ENCODE measurements at places on chromosomes 7 and 10.
A peak's percentile ranks its signal among the peaks of the same experiment; 100 is the strongest.

DNA sequence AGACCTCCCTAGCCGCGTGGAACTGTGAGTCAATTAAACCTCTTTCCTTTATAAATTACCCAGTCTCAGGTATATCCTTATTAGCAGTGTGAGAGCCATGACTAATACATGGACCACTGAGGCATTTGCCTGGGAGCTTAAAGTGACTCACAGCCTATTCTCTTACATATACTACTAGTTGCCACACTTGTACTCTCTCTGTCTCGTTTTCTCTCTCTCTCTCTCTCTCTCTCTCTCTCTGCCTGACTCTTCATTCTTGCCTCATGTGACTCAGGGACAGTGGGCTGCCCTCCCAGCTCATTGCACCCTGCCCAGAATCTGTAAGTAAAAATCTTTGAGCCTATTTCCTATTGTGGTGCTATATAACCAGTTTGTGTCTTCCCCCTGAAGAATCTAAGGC lies 238.5 kb upstream of the MAGI2 start:
- DNase-seq: no peak

- no peak for DNase-seq
These were observed 91.3 kb downstream of the POU6F2 start for GRCh38 chr7:39069031-39069430.

DNA sequence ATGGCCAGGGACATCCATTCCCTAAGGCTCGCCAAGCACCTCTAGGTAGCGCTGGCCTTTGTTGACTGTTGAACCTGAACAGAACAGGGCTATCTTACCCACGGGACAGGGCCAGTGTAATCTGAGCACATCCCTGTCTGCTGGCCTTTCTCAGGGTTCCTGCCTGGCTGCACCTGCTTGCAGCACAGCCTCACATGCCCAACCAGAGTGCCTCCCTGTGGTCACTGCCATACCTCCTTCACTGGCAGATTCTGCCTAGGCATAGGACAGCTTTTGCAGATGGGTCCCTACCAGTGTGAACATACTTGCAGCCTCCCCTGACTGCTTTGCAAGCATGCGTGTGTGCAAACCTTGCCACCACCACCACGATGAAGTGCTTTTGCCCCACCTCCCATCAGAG lies 15.8 kb upstream of the LIPN start:
- DNase-seq: no peak

GRCh38 chr7:35353481-35353880 lies 99.6 kb upstream of the TBX20 start:
- DNase-seq: no peak

GRCh38 chr7:142910481-142910880 lies 23.1 kb downstream of the TRPV5 start:
- DNase-seq: no peak

DNA sequence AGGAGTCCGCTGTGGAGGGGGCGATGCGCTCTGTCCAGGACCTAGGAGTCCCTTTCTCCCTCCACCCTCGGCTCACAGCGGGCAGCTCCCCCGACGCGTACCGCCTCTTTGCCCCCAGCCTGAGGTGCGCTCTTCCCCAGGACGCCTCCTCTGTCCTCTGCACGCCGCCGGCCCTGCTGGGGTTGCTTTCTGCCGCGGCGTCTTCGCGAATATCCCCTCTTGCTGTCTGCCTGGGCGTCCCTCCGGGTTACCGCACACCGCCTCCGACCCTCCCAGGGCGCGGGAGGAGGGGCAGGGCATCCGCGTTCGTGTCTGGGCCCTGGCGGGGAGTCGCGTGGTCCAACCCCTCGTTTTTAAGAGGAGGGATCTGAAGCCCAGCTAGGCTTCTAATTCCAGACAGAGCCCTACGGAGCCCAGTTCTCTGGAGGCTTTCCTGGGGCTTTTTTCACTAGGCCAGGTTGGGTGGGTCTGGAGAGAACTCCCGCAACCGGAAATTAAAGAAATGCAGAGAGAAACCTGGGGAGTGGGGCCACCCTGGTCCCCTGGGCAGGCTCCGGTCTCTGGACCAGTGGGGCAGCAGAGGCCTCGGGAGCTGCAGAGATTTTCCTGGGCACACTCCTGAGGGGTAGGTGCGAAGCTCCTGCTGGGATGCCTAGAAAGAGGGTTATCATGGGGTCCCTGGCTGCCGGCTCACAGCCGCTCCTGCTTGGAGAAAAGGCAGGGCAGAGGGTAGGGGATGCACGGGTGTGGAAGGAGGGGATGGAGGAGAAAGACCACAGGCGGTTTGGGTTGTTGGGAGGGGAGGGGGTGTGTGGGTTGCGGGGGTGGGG lies 166.9 kb downstream of the UBE2H start:
- DNase-seq: no peak

GRCh38 chr7:87445897-87446296 lies 29.6 kb downstream of the ABCB4 start:
- DNase-seq: no peak

DNA sequence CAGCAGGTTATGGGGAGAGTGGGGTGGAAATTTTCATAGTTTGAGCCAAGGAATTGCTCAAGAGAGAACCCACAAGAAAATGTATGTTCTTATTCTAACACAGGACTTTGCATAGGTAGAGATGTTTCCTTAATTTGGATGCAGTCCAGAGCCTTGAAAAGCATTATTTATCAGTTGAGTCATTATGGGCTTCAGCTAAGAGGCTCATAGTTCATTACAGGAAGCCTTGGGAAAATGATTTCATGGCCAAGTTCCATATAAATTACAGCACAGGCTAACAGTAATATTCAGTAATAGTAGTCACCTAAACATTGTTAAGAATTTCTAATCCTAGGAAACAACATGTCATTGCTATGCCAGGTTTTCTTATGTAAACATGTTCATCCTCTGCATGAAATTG lies 131.1 kb upstream of the PTPRZ1 start:
- DNase-seq: no peak

DNA sequence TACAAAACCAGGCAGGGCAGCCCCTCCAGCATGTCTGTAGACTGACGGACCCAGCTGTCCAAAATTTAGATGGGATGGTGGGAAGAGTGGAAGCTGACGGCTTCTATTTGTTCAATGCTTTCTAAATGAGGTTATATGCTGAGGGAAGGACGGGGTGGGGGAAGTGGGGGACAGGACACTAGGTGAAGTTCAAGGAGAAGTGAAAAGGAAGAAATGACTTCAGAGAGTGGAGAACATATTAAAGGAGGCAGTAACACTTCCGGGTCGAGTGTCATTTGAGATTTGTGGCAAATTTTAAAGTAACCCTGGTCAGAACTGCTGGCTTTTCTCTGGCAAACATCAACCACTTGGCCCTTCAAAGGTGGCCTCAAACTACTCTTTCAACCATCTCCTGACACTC lies 9.4 kb downstream of the PIP4K2A start:
- DNase-seq: no peak

DNA sequence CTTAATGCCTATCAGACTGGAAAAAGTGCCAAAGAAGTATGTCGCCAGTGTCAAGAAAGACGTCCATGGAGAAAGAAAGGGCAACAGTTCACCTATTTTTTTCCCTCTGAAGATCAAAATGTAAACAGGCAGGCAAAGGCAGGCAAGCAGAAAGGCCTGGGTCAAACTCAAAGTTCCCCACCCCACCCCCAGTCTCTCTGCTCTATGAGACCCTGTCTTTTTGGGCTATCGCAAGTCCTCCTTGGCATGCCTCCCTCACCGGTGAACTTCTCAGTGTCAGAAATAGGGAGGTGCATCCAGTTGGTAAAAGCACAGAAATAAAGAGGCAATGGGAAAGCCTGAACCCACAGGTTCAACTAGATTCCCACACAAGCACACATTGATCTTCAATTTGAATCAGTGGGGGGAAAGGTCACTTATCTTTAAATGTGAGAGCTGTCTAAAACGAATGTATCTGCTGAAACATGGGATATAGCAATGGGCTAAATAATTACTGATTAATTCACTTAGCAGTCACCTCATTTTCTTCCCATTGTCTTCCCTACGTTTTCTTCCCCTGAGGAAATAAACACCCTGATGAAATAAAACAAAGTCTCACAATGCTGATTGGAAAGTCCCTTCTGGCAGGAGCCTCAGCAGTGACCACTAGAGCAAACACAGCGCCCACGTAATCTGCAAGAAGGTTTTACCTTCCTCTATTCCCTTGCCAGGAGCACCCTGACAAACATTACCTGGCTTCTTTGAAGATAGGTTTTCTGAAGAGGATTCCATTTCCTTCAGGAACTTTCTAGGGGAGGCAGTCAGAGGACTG lies 31.1 kb downstream of the JAZF1 start:
- DNase-seq: no peak

DNA sequence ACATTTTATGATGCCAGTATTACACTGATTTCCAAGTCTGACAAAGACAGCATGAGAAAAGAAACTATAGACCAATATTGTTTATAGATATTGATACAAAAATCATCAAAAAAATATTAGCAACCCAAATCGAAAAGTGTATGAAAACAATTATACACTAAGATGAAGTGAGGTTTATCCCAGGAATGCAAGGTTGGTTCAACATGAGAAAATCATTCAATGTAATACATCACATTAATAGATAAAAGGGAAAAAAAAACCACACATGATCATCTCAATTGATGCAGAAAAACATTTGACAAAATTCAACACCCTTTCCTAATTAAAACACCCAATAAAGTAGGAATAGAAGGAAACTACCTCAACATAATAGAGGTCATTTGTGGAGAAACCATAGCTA lies 153.9 kb downstream of the DNAJC1 start:
- no peak for DNase-seq

- no peak for DNase-seq
These were observed 19.8 kb downstream of the TSPAN14 start for GRCh38 chr10:80473692-80474596.

- no peak for DNase-seq
These were observed 186.1 kb downstream of the ARL4A start for GRCh38 chr7:12873571-12873970.

DNA sequence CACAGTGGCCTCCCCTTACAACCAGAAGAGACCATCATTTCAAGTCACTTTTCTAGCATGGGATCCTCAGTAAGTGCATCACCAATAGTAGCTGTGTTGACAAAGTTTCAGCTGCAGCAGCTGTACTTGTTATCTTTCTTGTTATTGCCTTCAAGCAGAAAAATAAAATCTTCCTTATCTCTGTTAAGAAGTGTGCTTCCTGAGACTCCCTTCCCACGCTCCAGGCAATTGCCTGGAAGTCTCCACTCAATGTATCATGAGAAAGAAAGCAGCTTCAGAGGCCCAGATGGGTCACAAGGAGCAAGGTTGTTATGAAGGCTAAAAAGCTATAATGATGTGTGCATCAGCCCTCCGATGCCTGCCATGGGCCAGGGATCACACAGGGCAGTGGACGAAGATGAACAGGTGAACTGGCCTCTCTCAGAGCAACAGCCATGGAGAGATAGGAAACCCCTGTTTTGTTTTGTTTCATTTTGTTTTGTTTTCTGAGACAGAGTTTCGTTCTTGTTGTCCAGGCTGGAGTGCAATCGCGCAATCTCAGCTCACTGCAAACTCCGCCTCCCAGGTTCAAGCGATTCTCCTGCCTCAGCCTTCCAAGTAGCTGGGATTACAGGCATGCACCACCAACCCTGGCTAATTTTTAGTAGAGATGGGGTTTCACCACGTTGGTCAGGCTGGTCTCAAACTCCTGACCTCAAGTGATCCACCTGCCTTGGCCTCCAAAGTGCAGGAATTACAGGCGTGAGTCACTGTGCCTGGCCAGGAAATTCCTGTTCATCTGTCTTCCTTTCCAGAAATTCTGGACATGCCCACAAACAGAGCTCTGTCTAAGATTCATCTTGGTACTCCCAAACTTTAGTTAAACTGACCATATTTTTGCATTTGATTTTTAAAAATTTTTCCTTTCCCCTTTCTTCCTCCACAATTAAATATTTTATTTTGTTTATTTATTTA lies 340.5 kb downstream of the TNS3 start:
- DNase-seq: no peak

- DNase-seq: no peak
These were observed 4.6 kb downstream of the TRPV6 start for GRCh38 chr7:142880876-142881505.

GRCh38 chr7:98722402-98722801 lies 105.3 kb downstream of the NPTX2 start:
- DNase-seq: no peak

DNA sequence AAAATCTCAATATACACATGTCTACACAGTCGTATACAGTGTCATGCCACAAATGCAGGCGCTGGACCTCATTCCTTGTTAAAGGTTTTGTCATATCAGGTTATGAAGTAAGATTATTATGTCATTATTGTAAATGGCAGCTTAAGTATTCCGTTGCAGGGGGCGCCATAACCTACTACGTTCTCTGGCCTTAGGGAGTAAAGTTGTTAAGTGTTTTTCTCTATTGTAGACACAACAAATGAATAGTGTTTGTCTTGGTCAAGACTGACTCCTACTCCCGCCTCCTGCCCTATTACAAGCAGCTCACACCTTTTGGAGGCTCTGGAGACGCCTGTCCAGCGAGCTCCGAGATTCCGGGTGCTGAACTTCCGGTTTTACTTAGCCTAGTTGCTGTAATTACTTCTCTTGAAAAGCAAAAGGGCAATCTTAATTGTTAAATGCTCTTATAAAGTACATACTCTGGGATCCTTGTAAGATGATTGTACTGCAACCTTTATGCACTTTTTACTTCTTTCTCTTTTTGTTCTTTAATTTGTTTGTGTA lies 994 bp downstream of the GATAD1 start:
- DNase-seq: peak; percentile 1

- no peak for DNase-seq
These were observed 108.3 kb downstream of the SGMS1 start for GRCh38 chr10:50515420-50515819.

DNA sequence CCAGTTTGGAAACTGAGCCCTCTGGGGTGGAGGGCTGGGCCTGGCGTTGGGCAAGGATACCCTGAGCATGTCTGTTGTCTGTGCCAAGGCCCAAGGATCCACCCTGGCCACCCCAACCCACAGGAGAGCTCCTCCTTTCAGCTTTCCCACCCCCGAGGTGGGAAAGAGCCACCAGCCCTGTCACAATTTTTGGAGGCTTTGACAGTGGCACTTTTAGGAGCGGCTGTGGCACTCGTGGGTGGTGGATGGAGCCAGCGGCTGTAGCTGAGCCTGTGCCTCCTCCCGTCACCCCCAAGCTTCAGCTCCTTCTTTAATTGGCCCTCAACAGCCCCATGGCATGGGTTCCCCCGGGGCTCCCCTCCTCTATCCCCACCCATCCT lies 18.2 kb upstream of the ZNF862 start:
- no peak for DNase-seq

- DNase-seq: no peak
These were observed 82.4 kb upstream of the TRIL start for GRCh38 chr7:29040579-29040925.
